CD8-positive, alpha-beta memory T cell (primary cell): ENCODE measurements at places on chromosomes 1 and 21.

DNA sequence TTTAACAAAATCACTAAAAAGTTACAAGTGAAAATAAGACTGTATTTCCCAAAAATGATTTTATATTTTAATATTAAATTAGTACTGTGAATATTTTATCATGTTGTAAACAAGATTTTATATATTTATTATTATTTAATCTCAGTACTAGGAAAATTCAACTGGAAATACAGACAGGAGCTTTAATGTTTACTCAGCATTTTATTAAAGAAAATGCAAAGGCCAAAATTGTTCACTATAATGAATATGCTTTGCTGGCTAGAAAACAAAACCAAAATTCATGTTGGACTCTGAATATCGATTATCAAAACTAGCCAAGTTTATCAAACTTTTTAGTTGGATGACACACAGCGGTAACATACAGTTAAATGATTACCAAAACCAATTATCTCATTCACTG, 782.3 kb downstream of the AMY1C start:
- no peaks in the 10 kb centered on the region for H3K27me3 ChIP-seq
- no peak overlapping the region for H3K27ac ChIP-seq
- H3K4me1 ChIP-seq: no peaks in the 10 kb centered on the region
- no peaks in the 10 kb centered on the region for H3K36me3 ChIP-seq

DNA sequence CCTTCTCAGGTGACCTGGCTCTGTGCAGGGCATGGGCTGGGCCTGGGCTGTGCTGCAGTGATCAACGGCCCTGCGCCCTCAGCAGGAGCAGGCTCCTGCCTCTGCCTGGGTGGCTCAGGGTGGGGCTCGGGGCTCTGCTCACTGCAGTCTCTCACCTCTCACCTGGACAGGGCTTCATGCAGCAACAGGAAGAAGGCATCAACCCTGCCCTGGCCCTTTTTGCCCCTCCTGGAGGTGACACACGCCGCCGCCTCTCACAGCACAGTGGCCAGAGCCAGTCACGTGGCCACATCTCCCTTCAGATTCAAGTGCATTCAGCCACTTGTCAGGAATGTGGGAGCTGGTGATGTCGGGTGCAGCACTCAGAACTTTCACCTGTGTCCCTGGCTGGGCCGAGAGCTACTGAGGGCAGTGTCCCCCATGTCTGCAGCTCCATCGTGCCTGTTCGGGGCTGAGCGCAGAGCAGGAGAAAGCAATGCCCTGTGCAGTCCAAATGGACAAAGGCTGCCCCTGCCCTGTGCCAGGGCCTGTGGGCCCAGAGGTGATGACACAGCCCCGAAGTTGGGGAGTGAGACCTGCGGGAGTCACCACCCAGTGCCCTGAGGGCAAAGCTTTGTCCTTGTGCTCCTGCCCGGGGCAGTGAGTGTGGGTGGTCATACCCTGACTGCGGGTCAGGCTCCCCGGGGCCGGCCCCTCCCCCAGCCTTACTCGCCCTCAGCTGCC, 314.0 kb downstream of the PTPRU start:
- no peak for DNase-seq
- H3K4me1 ChIP-seq: no peaks in the 10 kb centered on the region
- H3K27me3 ChIP-seq: no peaks in the 10 kb centered on the region
- H3K27ac ChIP-seq: no peak overlapping the region
- H3K4me3 ChIP-seq: no peak overlapping the region

GRCh38 chr1:12669529-12670068, 25.7 kb downstream of the AADACL4 start:
- H3K4me1 ChIP-seq: no peaks in the 10 kb centered on the region
- H3K36me3 ChIP-seq: no peaks in the 10 kb centered on the region

DNA sequence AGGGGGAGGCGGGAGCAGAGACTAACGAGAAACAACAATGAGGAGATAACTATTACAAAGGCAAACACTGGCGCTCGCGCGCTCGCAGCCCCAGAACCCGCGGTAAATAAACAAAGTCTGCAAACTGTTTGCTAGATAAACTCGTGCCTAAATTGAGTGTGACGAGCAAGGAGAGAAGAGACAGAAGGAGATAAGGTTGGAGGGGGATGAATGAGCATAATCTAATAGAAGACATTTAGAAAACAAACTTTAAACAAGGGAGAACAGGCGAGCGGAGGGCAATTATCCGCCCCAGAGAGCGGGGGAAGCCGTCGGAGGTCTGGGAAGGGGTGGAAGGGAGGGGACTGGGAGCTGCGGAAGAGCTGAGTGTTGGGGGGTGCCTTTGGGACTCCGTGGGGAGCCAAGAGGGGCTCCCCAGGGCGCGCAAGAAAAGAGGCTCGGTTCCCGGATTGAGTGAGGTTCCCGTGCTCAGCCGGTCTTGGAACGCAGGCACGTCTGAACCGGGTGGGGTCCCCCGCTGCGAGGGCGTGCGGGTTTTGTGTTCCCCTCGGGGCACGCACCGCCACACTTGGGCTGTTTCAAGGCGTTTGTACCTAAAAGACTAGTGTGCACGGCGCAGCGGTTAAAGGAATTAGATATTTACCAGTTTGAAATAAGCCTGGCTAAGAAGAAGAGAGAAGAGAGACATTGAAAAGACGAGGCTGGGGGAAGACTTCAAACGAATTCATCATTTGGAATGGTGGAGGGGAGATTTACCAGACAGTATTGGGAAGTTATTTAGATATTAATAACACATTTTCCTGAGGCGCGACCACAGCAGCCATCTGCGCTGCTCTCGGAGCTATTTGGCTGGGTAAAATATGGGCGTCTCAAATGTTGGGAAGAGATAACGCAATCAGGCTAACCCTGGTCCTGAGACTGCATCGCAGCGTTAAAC, 10.6 kb downstream of the PAX7 start:
- H3K27ac ChIP-seq: no peak overlapping the region
- peaks cover 77% of the 10 kb centered on the region for H3K27me3 ChIP-seq
- H3K36me3 ChIP-seq: no peaks in the 10 kb centered on the region
- peaks cover 22% of the 10 kb centered on the region for H3K4me1 ChIP-seq
- DNase-seq: no peak
